ENCODE measurements at places on chromosomes 12 and 14. TPM values are rescaled to one million over a fixed set of nuclear protein-coding genes. Genes with fewer than 3 reads are reported as not detected.

DNA sequence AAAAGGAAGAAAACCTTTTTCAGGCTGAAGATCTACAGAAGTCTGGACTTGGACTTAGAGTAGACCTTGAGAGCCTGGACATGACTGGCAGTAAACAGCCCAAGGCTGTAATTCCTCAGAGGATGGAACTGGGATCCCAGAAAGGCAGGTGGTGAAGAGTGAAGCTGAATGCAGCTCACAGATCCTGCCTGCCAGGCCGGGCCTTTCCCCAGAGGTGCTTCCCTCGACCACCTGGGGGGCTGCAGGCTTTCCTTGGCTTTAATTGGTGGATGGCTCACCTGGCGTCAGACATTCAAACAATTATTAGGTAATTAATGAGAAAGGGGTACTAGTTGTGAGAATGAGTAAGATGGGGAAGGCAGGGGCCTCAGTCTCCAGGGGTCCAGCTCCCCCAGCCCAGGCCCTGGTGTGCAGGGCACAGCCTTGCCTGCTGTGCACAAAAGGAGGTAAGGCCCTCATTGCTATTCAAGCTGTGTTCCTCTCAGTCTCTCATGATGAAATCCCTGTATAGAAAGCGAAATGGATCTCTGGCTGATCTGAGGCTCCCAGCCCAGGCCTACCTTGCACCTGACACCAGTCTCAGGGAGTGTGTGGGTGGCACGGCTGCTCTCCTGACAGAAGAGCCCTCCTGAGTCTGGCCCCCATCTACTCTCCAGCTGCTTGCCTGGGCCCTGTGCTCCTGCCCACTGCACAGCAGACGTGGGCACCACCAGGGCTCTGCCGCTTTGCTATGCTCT, 63.0 kb upstream of the TCL1A start:
- DNase-seq, result no peak

Gene SOS2
- total RNA-seq, result 83.6 TPM

- DNase-seq, result no peak
Measured at GRCh38 chr14:88818018-88818417, 6.4 kb upstream of the TTC8 start.

DNA sequence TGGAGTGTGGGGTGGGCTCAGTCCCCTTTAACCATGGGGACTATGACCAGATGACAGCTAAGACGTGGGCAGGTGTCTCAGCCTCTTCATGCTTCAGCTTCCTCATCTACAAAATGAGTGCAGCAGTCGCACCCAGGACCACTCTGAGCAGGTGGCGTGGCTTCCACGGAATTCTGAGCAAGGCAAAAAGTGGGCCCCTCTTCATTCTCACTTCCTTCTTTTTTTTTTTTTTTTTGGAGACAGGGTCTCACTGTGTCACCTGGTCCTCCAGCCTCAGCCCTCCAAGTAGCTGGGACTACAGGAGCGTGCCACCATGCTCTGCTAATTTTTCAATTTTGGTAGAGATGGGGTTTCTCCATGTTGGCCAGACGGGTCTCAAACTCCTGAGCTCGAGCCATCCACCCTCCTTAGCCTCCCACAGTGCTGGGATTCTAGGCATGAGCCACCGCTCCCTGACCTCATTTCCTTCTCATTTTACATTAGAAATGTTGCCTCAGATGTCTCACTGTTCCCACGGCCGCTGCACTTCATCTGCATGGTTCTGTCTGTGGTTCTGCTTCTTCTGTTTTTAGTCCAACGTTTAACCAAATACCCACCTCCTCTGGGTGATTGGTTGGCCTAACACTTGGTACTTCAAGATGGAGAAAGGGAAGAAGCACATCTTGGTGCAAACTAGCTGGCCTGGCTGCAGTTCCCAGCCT, 41.3 kb upstream of the BCL7A start:
- no peak for DNase-seq

Gene LLPH
- 8.9 TPM for total RNA-seq

- no peak for DNase-seq
Measured at GRCh38 chr12:89470741-89471509, 53.7 kb downstream of the GALNT4 start.
